ENCODE measurements at places on chromosomes 5 and 9.

DNA sequence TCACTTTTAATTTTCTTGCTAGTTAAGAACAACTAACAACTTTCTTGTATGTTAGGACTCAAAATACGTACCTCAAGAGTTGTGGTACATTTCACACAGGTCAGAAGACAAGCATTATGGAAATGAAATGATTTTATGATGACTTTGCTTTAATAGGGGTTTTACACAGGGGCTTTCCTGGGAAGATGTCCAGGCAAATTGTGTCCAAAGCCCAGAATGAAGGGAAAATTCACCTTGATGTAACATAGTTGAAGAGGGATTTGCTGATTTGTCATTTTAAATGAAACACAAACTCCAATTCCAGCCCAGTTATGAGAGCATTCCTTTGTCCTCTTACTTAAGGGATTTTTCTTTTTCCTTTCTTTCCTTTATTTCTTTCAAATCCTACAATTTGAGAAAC, 89.2 kb downstream of the ARL15 start:
- DNase-seq: no peak

- DNase-seq: no peak
These were observed 102.4 kb downstream of the VAV2 start for GRCh38 chr9:133889584-133890301.

- no peak for DNase-seq
These were observed 42.9 kb downstream of the ITGA1 start for GRCh38 chr5:52830650-52831049.

DNA sequence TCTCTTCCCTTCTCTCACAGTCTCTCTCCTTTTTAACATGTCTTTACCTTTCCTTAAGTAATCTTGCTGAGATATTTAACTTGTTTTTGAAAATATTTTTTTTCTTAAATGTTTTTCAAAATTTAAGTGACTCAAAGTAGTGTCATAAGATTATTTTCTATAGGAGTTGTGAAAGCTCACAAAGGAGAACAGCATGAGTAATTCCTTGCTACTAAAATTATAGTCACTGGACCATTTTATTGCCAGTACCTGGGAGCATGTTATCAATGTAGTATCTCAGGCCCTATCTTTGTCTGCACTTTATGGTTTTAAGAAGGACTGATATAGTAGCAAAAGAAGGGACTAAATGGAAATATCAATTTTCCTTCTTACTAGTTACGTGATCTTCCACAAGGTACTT, 181.9 kb downstream of the TMEM232 start:
- no peak for DNase-seq

- no peak for DNase-seq
These were observed 33.3 kb downstream of the CD180 start for GRCh38 chr5:67163231-67163756.

GRCh38 chr5:94615862-94616261, 2.5 kb downstream of the KIAA0825 start:
- DNase-seq: no peak

DNA sequence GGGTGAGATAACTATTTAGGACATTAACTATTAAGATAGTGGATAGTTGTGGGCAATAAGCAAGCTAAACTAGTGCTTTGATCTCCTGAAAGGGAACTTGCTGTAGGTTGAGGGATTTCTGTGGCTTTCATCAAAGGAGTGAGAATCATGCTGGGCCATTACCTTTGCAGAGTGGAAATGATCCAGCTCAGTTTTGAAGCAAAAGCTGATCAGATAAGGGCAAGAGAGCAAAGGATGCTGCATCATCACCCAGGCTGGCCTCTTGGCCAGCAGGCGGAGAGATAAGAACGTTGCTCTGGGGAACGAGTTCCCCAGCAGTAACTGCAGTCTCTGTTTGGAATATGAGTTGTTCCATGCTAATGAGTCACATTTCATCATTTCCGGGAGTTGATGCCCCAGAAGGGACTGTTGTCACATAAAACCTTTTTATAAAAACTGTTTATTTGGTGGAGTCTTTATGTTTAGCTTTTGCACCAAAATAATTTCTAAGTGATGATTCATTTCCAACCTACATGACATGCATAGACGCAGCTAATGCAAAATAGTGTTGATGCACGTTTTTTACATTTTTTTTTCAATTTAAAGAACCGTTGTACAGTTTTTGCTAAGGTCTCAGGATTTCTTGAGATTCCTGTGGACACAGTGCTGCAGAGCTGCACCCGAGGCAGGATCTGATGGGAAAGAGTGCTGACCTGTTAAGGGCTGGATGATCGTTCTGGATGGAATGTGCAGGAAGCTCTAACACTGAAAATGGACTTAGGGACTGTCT, 99.3 kb downstream of the ACTBL2 start:
- no peak for DNase-seq

DNA sequence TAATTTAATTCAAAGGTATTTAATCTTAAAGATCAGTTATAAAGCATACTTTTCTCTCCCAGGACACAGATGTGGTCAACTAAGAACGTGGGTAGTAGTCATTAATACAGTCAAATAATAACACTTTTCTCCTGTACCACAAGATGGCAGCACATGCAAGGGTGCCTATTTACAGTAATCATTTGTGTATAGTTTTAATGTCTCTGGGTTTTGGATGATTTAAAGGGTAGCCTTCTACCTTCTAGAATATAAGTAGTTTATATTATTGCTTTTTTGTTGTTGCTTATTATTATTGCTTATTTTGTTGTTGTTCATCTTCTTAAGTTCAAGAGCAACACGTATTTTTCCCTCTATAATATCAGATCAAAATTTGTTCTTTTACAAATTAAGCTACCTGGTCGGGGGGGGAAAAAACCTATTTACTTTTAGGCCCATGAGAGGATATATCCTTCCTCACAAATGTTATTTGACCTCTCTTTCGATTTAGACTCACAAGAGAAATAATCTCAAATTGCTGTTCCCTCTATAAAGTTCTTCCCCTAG, 59.6 kb upstream of the SLC27A6 start:
- peak; percentile 36 for DNase-seq

Data from right renal cortex interstitium (tissue), 3 donors.